ENCODE measurements at places on chromosomes 2 and 18. TPM values are rescaled to one million over a fixed set of nuclear protein-coding genes. Genes with fewer than 3 reads are reported as not detected.

The CPO gene
- not detected for total RNA-seq

The ABCG8 gene
- total RNA-seq = not detected

The ARID5A gene
- total RNA-seq = 11.2 TPM

The RBMS1 gene
- total RNA-seq = 119 TPM

The LRRC30 gene
- not detected for total RNA-seq

The ACMSD gene
- not detected for total RNA-seq

The DYNAP gene
- not detected for total RNA-seq

The CAPN14 gene
- total RNA-seq = not detected

The UGT1A10 gene
- not detected for total RNA-seq

The STK39 gene
- 9.4 TPM for total RNA-seq

The UNC50 gene
- 32.7 TPM for total RNA-seq

The CERKL gene
- not detected for total RNA-seq

The NYAP2 gene
- total RNA-seq = under 0.01 TPM

The ALKAL2 gene
- 1.2 TPM for total RNA-seq
